Activated CD4-positive, CD25-positive, alpha-beta regulatory T cell treated with anti-CD3 and anti-CD28 coated beads, Interleukin-2, amount 50 U/mL, for 24 hours (primary cell): ENCODE measurements at places on chromosomes 7 and 10.

- no peak for ATAC-seq
Measured at GRCh38 chr7:92569137-92569536, 21.1 kb downstream of the FAM133B start.

GRCh38 chr7:91533996-91534395 lies 269.8 kb downstream of the FZD1 start:
- ATAC-seq = no peak

DNA sequence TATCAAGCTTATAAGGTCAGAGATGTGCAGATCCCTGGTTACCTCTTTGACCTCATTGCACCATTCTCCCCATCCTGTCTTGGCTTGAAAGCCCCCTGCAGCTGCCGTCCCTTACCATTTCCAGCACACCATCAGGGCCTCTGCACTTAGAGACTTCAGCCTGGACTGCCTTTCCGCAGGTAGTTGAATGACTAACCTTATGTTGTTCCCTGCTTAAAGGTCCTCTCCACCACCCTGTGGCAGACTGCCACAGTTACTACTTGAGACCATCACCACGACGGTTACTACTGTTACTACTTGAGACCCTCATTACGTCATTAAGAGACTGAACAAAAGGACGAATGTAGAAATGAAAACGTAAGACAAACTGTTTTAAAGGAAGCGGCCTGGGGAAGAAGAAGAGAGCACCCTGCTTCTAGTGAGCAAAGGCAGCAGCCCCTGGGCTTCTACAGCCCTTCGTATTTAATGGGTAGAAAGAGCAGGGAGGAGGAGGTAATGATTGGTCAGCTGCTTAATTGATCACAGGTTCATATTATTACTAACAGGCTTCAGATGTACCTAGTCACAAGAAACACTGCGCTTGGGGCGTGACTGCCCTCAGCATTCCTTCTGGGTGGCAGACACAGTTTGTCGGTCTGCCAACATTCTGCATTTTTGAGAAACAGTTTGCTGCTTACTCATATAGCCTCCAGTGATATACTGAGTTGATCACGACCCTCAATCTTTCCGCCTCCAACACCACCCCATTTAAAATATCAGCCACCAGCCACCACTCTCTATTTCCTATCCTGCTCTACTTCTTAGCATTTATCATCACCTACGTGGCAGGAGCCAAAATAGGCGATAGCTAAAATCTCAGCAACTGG lies 74.1 kb upstream of the PARD3 start:
- ATAC-seq = no peak

DNA sequence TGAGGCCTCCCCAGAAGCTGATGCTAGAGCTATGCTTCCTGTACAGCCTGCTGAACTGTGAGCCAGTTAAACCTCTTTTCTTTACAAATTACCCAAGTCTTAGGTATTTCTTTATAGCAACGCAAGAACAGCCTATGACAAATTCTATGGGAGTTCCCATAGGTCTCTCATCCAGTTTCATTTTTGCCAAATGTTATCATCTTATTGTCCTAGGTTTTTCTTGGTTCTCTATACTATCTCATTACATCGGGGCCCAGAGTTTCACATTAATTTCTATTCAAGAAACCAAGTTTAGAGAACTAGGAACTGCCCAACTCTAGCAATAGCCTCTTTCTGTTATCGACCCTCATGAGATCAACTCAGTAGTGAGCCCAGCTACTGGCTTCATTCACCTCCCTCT lies 15.9 kb downstream of the ACTA2 start:
- no peak for ATAC-seq

DNA sequence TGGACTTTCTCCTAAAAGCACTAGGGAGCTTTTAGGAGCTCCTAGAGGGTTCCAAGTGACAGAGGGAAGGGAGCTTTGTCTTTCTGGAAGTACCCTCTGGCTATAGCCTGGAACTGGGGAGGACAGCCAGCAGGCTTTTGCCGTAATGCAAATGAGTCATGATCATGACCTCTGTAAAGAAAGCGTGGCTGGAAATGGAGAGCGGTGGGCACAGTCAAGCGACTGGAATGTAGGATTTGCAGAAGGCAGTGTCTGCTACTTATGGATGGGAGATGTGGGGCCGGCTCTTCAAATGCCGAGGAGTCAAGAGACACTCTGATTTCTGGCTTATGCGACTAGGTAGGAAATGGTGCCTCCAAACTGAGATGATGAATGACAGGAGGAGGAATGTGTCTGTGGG lies 34.6 kb upstream of the PLPP4 start:
- no peak for ATAC-seq

- ATAC-seq = no peak
Measured at GRCh38 chr10:58017719-58018367, 249.9 kb downstream of the IPMK start.

DNA sequence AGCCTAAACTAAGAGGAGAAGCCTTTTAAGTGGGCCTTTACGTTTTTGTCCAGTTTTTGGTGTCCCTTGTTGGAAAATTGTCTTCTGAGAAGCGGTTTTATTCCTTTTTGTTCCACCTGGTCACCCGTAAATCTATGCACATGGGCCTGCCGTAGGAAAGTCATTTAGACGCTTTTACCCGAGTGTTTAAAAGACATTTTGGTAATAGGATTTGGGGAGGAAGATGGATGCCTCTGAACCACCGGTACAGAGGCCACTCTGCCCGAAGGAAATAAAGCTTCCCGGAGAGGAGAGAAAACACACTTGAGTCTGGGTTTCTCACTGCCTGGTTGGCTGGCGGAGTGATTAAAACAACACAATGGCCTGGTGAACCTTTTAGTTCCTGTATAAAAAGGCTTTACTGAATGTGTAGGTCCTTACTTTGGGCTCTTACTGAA lies 760 bp downstream of the THNSL1 start:
- no peak for ATAC-seq
